ENCODE measurements at places on chromosomes 12 and 14.

- no peak for DNase-seq
Observed at GRCh38 chr12:67501362-67501761, 147.2 kb upstream of the DYRK2 start.

- no peak for DNase-seq
Observed at GRCh38 chr14:69573831-69574262, 824 bp downstream of the CCDC177 start.

DNA sequence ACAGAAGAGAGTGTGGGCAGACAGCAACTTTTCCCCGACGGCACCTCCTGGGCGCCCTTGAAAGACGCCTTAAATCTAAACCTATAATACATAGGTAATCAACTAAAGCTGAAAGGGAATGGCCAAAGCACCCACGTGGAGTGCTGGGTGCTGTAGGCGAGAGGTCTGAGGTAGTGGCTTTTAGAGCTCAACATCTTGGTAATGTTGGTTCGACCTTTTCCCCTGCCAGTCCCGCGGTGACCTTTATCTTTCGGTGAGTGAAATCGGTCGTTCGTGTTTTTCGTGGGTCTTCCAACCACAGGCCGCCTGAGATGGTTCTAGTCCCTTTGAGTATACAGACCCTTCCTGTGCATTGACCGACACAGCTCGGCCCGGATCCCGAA is 9.1 kb downstream of the OR6S1 start:
- no peak for DNase-seq

GRCh38 chr12:120077260-120077659 is 39.3 kb downstream of the RAB35 start:
- no peak for DNase-seq

- no peak for DNase-seq
Observed at GRCh38 chr14:95664066-95664465, 22.2 kb upstream of the TCL1B start.

GRCh38 chr14:64680013-64680713 is 24.1 kb upstream of the PLEKHG3 start:
- DNase-seq: no peak

- no peak for DNase-seq
Observed at GRCh38 chr14:101020834-101021370, 117.4 kb upstream of the RTL1 start.

- no peak for DNase-seq
Observed at GRCh38 chr12:48164451-48164850, 7.1 kb upstream of the ASB8 start.

DNA sequence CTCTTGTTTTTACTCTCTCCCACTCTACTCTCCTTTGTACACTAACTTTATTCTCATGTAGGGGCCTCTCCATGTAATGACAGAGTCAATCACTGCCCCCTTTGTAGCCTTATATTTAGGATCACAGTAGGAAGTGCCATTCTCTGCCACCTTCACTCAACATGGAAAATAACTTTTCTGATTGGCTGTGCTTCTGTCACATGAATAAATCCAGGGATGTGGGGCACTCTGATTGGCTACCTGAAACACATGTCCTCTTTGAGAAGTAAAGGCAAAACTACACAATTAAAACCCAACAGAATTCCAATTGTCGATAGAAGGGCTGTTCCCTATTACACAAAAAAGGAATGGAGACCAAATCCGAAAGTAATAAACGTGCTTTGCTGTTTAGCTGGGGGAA is at the start of gene RNASE9:
Gene RNASE9 (minus strand): TSS at position 87 of the 400 bp plus-strand sequence.
- no peak for DNase-seq

GRCh38 chr12:45762185-45763110 is 32.9 kb downstream of the ARID2 start:
- no peak for DNase-seq

GRCh38 chr14:33375196-33375595 is 436.5 kb downstream of the NPAS3 start:
- DNase-seq: no peak

GRCh38 chr12:11886339-11886738 is 184.4 kb upstream of the BCL2L14 start:
- no peak for DNase-seq

GRCh38 chr14:69010648-69011047 is 31.5 kb upstream of the ACTN1 start:
- no peak for DNase-seq

DNA sequence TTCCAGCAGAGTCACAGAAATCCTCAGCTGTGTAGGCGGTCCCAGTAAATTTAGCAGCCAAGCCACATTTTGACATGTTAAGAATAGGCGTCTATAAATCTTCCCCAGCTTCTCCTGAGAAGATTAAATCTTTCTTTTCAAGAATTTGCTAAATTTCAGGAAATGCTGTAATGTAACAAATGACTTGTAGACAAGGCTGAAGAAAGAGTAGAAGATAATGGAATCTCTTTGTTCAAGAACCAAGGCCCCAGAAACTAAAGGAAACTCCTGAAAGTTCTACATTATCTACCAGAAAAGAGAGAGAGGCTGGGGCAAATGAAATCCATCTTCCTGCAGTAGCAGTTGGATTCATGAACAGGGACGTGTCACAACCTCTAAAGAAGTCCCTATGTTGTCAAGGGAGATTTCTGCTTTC is 760.3 kb downstream of the NOVA1 start:
- DNase-seq: no peak

DNA sequence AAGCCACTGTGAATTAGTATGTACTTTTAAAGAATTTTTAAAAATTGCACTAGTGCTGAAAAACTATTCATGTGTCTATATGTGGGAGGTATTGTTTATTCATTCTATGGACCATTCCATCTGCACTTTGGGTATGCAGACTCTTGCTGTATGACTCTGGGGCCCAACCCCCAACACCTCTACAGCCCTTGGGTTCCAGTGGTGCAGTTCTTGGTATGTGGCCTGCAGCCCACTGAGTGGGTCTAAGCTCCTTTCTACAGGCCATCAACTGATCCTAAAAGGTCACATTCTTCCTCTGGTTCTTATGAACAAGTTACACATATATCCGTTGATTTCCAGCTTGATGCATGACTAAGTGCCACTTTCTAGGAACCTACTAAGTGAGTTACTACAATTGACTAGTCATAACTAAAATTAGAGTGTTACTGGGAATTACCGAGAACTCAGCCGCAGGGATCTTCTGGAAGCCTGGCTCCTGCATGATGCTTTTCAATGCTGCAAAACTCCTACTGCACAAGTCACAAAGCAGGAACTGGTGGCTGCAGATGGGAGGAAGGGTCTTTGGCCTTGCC is 62.4 kb upstream of the MED13L start:
- DNase-seq: no peak

DNA sequence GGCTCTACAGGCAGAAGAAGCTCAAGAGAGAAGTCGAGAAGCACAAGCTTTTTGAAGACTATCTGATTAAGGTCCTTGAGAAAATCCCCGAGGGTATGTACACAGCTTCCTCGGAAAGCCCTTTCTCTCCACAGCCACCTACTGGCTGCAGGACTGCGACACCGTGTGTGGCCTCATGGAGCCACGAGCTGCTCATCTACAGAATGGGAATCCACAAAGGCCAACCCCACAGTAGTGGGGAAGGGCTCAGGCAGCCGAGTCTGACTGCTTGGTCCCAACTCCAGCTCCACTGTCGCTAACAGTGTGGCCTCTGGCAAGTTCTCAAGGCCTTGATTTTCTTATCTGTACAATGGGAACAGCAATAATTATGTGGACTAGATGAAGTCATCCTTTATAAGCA is 2.5 kb downstream of the CCDC197 start:
- DNase-seq: no peak

DNA sequence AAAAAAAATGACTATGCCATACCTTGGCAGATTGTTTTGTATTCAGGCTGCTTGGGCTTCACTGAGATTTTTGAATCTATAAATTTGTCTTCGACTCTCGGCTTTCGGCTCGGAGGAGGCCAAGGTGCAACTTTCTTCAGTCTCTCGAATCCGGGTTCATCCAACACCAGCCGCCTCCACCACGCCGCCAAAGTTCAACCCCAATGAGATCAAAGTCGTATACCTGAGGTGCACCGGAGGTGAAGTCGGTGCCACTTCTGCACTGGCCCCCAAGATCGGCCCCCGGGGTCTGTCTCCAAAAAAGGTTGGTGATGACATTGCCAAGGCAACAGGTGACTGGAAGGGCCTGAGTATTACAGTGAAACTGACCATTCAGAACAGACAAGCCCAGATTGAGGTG is 12.4 kb upstream of the SPPL3 start:
- no peak for DNase-seq

DNA sequence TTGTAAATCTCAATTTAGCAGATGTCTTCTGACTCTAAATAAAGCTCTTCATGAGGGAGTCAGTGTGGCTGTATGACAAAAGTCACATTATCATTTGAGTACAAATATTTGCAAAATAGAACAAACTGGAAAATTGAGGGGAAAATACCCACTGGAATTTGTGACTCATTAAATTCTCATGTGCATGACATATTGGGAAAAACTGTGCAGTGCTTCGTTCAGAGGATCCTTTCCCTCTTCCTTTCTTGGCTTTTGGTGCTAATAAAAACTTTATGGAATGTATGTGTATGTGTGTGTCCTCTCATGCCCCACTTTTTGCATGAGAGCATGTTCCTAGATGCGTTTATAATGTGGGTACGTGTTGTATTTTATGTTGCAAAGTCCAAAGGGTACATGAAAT is 267.8 kb downstream of the KTN1 start:
- no peak for DNase-seq

GRCh38 chr14:59532419-59532818 is 44.2 kb downstream of the CCDC175 start:
- no peak for DNase-seq

DNA sequence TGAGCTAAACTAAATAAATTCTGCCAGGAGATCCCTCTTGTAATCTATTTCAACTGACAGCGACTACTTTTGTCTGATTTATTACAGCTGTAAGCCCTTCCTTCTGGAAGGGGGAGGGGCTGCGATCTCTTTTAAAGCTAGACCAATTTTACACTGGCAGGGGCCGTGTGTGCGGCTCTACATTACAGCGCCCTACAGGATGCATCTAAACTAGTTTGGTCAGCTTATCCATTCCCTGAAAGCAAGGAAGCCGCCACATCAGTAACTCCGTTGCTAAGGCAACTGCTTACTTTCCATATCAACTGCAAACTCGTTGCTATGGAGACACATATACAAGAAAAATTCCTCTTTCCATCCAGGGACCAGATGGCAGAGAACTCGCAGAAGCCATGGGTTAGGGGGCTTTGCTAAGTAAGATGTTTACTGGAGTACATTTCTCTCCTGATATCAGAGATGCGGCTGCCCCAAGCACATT is 17.4 kb downstream of the FOXN3 start:
- no peak for DNase-seq

- DNase-seq: no peak
Observed at GRCh38 chr12:30100741-30101140, 317.0 kb upstream of the TMTC1 start.

- DNase-seq: peak; percentile 71
Observed at GRCh38 chr12:49019443-49020324, 1.1 kb upstream of the PRKAG1 start.

DNA sequence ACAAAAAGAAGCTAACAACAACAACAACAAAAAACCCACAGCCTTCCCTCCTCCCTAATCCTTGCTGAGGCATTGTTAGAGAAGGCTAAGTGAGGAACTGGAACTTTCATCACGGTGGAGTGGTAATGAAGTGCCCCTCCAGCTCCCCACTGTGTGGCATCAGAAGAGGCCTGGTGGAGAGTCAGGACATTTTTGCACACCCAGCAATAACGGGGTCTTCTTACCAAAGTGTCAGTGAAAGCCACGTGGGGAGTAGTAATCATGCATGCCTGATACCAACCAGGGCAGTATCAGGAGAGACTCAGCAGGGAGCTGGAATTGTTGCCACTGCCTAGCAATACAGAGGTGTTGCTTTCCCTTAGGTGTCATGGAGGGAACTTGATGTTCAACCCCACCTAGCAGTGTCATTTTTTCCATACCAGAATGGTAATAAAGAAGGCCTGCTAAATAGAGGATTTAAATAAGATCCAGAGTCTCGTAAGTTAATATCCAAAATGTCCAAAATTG is 299.7 kb upstream of the RGS6 start:
- no peak for DNase-seq

Data from GM12891 (cell line).